ENCODE measurements at places on chromosomes 5 and 9.

DNA sequence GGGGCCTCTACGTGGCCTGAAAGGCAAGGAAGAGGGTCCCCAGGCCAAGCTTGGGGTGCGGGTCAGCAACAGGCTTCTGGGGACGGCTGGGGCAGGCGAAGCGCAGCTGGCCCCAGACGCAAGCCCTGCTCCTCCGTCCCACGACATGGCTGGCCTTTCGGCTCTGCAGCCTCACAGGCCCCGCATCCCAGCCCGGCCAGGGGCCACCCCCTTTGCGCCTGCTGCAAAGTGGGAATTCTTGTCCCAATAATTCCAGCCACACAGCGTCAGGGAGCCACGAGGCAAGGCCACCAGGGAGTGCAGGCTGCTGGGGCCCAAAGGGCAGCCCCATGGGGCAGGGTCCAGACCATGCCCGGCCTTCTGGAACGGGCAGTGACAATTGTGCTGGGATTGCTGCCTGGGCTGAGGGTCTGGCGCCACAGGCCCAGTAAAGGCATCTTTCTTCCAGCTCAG, 1.1 kb upstream of the ENTPD2 start:
- no peak for DNase-seq

- no peak for DNase-seq
Measured at GRCh38 chr5:159324986-159325385, 5.3 kb downstream of the IL12B start.

DNA sequence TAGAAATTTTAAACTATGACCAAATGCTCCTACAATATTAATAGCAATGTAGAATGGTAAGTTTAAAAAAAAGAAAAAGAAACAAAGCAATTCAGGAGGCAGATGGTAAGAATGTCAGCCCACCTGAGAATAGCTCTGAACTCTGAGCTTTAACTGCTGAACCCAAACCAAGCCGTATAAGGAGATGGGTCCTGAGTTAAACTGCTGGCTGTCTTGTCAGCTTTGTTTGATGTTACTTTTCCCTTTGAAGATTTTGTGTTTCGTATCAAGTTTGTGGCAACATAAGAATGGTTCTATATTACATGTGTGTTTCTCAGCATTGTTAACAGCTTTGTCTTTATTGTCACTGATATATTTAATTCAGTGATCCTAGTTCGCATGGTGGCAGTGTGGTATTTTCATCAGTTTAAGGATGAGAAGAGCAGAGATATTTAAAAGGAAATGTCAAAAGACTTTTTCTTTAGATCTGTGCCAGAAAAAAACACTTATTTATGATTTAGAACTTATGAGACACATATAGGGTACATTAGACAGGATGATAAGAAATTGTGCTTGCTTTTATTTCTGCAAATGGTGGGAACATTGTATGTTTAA, 390.1 kb downstream of the CCDC171 start:
- DNase-seq = no peak

DNA sequence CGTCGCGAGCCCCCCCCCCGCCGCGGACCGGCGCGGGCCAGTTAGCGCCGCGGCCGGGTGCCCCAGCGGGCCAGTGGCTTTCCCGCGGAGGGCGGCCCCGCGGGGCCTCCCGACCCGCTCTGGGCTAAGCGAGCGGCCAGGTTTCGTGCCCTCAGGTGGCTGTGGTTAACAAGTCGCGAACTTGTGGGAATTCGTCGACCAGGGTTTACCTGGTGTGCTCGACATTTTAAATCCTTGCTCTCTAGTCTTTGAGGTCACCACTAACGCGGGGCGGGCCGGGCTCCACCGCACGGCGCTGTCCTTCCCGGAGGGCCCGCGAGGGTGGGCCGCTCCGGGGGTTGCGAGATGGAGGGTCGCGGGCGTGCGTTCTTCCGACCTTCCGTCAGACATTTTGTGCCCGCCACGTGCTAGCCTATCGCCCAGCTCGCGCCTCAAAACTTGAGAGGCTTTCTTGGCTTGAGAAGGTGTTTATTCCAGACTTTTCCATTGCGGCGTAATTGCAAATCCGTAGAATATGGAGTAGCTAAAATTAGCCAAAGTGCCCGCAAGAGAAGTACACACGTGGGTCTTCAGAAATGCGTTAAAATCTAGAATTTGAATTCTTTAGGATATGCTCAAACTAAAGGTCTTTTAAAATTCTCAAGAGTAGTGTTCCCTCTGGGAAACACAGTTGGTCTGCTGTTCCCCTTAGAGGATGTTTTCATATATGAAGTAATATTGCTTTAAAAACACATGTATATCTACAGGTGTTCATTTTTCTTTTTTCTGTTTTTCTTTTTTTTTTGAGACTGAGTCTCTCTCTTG, 2.1 kb downstream of the ANP32B start:
- DNase-seq = peak; percentile 49

DNA sequence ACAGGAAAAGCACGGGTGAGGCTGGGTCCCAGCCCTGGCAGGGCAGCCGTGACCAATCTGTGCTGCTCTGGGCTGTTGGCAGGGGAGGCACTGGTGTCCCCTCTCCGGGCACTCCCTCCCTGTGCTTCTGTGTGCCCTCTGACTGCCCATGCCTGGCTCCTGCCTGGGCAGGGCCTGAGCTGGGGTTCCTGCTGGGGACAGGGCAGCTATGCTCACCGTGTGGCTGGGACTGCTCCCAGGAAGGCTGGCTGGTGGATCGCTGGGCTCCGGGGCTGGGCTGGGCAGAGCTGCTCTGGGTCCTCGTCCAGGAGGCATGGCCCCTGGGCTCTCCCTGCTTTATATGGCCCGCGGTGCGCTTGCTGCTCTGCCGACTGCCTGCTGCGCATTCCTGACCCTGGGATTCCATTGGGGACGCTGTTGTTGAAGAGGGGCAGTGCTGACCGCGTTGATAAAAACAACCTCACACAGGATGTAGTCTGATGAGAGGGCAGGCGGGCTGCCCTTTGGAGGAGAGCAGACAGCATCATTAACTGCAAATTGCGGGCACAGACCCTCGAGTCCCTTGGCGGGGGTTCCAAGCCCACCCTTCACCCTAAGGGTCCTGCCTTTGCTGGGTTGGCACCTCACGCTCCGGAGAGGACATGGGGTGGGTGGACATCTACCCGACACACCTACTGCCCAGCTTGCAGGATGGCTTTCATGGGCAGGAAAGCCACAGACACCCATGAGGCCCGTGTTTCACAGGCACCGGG, 955 bp downstream of the QRFP start:
- no peak for DNase-seq

DNA sequence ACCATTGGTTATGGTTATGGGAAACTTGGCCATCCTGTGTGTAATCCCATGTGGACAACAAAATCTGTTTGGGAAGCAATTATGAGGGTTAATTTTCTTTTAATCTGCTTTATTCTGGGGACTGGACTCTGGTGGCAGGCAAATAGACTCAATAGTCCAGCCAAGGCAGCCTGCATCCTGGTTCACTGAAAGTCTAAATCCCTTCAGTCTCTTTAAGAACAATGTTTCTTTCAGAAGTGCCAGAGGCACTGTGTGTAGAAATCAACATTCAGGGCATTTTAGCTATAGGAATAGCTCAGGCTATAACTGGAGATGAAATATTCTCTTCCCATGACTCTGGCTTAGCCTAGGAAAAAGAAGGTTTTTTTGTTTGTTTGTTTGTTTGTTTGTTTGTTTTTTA, 118.0 kb downstream of the SPATA31D1 start:
- DNase-seq = no peak

- DNase-seq = no peak
Measured at GRCh38 chr9:129148463-129149204, 29.4 kb downstream of the IER5L start.

DNA sequence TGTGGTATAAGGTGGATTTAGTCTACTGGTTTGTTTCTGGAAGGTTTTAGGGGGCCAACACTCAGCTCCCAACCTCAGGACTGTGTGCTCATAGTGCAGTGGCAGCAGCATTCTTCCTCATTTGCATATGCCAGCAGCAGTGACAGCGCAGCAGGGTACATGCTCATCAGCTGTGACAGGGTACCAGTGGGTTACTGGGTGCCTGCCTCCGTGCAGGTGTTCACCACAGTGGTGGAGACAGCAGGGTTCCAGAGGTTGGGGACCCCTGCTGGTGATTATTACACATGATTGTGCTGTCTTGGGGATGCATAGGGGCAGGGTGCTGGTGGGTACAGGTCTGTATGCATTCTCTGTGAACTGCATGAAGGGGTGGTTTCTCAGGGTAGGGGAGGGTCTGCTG, 45.5 kb upstream of the IFNE start:
- DNase-seq = no peak

DNA sequence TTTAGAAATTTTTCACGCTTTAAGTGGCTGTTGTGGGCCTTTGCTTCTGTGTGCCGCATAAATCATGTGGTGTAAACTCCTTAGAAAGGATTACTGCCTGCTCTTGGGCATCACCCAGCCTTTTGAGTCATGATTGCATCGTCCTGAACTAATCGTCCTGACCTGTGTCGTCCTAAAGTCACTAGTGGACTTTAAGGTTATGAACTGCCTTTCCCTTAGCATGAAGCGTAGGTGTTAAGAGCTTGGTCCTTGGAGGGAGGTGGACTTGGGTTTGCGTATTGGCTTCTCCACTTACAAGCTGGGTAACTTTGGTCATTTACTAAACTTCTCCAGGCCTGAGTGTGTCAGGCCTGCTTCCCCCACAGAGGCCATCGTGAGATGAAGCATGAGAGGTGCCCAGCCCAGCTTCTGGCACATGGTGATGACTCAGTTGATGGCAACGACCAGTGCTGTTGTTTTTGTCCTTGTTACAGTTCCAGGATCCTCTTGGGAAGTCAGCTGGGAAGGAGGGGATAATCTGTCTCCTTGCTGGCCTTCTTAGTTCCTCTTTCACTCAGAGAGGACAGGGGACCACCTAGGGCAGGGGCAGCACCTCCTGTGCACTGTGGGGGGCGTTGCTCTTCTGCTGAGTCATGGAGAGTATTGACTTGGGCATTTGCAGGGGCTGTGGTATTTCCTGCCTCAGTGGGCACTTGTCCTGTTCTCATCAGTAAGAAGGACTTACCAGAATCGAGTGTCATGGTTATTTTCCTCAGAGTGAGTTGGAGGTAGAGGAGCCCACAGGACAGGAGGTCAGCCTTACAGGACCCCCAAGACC, 54.2 kb upstream of the NCS1 start:
- no peak for DNase-seq

- DNase-seq = no peak
Measured at GRCh38 chr5:172834415-172835289, 601 bp downstream of the ERGIC1 start.

- DNase-seq = no peak
Measured at GRCh38 chr5:145689235-145689634, 145.9 kb downstream of the PRELID2 start.

- no peak for DNase-seq
Measured at GRCh38 chr9:116435706-116436105, 251.4 kb upstream of the TRIM32 start.

DNA sequence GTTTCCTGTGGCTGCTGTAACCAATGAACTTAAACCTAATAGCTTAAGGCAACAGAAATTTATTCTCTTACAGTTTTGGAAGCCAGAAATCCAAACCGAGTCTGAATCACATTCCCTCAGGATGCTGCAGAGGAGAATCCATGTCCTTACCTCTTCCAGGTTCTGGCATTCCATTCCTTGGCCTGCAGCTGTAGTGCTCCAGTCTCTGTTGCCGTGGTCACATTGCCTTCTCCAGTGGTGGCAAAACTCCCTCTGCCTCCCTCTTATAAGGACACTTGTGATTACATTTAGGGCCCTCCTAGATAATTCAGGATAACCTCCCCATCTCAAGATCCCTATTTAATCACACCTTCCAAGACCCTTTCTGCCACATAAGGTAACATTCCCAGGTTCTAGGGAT, 88.7 kb upstream of the SHB start:
- no peak for DNase-seq

- no peak for DNase-seq
Measured at GRCh38 chr5:123478546-123478945, 33.4 kb upstream of the CSNK1G3 start.

GRCh38 chr5:119343052-119343451, 12.8 kb upstream of the TNFAIP8 start:
- no peak for DNase-seq

DNA sequence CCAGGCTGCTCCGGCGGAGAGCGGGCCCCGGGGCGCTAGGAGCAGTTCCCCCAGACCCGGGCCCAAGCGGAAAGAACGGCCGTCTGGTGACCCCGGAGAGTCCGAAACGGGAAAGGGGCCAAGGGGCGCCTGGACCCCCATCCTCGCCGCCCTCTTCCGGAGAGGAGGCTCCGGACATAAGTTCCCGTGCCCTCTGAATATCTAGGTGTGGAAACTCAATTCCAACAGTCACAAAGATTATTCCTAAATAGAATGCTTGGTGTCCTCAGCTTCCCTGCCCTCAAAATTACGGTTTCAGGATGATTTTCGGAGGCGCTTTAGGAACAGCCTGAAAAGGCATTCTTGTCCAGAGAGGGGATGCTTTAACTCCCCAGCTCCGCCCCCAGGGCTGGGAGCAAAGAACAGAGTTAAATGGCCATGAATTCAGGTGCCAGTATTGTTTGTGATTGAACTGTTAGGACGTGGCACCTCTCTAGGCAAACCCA, 681 bp upstream of the LHFPL2 start:
- DNase-seq = no peak

DNA sequence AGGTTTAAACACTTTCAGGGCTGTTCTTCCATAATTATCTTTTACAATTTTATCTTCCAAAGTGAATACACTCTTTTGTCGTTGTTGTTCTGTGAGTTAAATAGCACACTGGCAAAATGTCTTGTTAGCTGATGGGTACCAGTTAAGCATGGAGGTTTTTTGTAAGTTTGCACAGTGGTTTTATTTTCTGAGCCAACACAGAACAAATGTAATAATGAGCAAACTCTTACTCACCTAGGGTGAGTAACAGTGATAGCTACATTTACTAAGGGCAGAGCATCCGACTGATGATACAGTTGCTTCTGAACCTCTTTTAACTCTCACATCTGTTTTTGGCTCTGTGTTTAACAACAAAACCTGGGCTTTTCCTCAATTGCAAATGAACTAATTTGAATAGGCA, 103.2 kb downstream of the CTNND2 start:
- DNase-seq = no peak

- no peak for DNase-seq
Measured at GRCh38 chr9:13919401-13919800, 394.5 kb downstream of the NFIB start.

- DNase-seq = no peak
Measured at GRCh38 chr9:114017741-114018715, 60.1 kb downstream of the AMBP start.

GRCh38 chr5:122311961-122312590, at the start of gene SNCAIP:
SNCAIP (plus strand) TSS chr5:122312237; CDS start chr5:122391135, 78,898 bp downstream.
- DNase-seq = no peak

GRCh38 chr9:127734247-127734746, 797 bp downstream of the TOR2A start:
- DNase-seq = no peak

DNA sequence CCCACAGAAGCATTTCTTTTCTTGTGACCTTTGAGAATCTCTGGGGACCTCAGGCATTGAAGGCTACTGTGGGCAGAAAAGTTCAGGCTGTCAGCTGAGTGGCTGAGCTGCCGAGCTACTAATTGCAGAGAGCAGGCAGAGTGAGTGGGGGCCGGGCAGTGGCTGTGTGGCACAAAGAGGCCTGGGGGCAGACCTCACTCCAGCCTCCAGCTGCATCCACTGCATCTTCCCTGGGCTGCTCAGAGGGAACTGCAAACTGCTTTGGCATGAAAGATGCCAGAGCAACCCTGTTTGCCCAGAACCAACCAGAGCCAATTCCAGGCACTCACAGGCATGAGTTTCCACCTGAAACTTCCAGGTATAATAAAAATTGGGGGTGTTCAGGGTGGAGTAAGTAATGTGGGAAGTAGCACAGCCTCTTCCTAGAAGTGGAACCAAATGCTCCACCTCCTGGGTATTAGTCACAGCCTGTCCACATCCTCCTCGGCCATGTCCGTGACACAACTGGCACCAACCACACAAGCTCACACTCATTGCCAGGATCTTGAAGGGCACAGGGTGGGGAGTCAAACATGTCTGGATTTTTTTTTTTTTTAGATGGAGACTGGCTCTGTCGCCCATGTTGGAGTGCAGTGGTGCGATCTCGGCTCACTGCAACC, 548.9 kb downstream of the BNC2 start:
- DNase-seq = no peak

Data from effector memory CD8-positive, alpha-beta T cell (primary cell).